ENCODE measurements at places on chromosomes 4 and X.
A peak's percentile ranks its signal among the peaks of the same experiment; 100 is the strongest.

DNA sequence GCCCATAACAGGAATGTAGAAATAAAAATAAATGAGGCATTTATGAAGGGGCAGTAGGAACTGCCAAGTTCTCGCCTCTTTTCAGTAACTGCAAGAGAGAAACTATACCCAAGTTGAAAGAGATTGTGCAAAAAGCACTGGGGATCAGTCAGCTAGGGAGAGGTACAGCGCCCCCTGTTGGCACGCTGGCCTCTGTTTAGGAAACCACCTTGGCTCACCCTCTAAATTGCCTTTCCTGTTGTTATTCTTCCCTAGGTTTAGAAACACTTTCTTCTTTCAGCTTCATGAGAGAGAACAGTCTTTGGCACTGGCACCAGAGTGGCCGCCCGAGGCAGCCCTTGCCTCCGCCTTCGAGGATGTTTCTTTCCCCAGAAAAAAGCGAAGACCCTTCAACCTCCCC is 348.5 kb downstream of the MID1IP1 start:
- DNase-seq = peak; percentile 49

GRCh38 chrX:154444755-154445246 is 860 bp downstream of the FAM50A start:
- DNase-seq = no peak

DNA sequence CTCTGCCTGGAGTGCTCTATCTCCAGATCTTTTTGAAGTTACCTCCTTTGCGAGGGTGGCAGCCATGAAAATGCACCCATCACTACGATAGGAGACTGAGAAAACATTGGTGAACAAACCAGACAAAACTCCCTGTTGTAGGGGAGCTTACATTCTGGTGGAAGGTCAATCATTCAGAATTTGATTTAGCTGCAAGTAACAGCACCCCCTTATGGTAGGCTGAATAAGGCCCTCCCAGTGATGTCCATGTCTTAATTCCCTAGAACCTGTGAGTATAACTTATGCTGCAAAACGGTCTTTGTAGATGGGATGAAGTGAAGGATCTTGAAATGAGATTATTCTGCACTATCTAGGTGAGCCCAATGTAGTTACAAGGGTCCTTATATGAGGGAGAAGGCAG is 5.6 kb upstream of the TEC start:
- DNase-seq = peak; percentile 61

DNA sequence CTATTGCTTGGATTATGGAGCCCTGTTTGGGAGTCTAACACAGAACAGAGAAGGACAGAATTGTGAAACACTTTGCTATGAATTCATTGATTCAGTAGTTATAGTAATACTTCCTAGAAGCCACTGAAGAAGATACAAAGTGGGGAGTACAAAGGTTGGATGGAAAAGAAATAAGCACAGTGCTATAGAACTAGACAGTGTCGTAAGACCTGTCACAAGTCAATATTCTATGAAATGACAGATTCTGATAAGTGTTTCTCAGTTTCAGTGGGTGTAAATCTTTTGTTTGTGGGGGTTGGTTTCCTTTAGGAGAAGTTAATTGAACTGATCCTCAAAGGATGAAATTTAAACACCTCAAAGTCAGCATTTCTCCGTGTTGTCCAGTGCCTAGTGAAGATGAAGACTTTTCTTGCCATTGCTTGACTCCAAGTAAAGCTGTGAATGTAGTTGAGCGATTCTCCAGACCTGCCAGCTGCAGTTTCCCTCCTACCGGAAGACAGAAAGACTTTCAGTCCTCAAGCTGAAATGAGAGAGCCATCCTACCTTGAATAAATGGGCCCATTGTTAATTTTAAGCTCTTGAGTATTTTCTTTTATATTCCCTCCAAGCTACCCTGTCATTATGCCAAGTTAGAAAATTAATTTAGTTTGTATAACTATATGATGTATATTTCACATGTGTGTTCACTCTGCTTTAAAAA is 7.9 kb downstream of the PDLIM5 start:
- DNase-seq = no peak

GRCh38 chrX:153797415-153798015 is 3.0 kb downstream of the SSR4 start:
- no peak for DNase-seq

- DNase-seq = no peak
Observed at GRCh38 chrX:39331082-39331704, 529.9 kb downstream of the MID1IP1 start.

DNA sequence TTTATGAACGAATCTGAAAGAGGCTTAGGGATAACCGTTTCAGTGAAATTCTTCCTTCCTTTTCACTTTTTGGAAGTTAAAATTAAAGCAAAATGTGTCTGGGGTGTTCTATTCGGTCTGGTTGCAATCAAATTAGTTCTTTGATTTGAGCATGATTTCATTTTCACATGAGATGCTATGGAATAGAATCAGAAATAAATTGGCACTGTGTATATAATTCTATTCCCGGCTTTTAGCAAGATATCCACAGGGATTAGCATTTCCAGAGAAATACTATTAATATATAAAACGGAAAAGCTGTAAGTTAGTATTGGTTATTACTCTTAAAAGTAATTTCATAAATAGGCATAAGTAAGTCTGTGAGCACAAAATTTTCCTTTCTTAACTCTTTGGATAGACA is 1676.8 kb upstream of the PCDH7 start:
- DNase-seq = no peak

DNA sequence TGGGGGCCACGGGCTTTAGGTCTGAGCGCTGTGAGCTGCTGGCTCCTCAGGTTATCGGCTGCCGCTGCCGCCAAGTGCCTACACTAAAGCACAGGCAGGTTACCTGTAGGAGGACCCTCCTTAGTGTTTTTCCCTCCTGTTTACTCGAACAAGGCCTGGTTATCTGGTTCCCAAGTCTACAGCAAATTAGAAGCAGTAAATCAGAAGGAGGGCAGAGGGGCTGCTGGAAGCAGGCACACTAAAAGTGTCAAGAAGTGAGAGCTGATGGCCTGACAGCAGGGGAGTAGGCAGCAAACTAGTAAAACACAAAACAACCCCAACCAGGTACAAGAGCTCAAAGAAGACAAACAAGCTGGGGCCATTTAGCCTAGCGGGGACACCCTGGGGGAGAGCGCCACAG is 125.0 kb upstream of the PJA1 start:
- DNase-seq = no peak

GRCh38 chr4:181595716-181596115 is 647.5 kb upstream of the TENM3 start:
- no peak for DNase-seq

DNA sequence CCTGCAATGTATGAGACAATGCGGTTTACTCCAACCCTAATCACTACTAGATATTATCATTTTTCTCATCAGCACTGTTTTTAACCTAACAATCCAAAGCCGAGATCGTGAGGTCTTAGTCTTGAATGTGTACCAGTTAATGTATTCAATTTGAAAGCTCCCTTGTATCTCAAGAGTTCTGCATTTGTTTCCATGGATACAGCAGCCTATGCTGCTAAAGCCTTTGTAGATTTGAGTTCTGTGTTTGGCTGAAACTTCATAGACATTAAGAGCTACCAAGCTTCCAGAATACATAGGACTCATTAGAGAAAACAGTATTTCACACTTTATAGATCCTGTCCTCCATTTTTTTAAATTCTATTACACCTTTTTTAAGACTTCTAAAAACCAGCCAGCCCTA is 39.9 kb downstream of the SLC9A6 start:
- no peak for DNase-seq

- no peak for DNase-seq
Observed at GRCh38 chr4:188030401-188030800, 34.8 kb downstream of the ZFP42 start.

DNA sequence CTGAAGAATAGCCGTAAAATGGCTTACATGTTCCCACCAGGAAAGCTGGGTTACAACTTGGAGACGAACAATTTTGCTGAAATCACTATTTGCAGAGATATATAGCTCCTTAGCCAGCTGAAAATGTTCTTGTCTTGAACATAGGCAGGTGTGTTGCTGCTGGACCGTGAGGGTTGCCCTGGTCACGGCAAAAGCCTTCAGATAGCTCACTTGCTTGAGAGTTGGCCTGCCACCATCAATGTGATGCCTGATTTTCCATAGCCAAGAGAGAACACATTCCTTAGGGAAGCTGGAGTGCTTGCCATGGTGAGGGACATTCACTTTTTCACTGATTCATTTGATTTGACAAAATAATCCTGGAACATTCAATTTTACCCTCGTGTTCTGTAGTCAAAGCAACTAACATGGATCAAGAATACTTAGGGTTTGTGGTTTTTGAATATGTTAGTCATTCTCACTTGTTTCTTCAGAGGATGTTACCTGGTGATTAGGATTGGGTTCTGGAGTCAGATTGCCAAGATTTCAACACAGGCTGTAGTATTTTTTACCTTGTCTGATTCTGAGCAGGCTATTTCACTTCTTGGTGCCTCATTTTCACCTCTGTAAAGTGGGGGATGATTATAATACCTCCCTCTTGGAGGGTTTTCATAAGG is 536.9 kb downstream of the RAPGEF2 start:
- no peak for DNase-seq

DNA sequence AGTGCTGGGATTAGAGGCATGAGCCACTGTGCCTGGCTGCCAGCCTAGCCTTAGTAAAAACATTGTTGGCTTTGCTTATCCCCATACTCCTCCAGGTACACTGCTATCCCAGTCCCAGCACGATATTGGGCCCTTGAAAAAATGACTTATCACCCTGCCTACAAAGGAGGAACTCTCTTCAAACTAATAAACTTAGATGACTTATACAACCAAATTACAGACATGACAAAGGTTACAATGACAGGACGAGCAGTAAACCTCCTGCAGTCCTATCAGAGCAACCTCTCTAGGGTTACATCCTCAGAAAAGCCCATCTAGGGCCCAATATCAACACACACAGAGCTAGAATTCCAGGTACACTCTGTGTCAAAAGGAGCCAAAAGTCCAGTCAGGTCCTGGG is 5.7 kb upstream of the HERC5 start:
- DNase-seq = no peak

GRCh38 chr4:4332529-4332928 is 42.5 kb downstream of the ZBTB49 start:
- no peak for DNase-seq

- peak; percentile 31 for DNase-seq
Observed at GRCh38 chrX:108001218-108001814, 19.1 kb upstream of the TEX13B start.

DNA sequence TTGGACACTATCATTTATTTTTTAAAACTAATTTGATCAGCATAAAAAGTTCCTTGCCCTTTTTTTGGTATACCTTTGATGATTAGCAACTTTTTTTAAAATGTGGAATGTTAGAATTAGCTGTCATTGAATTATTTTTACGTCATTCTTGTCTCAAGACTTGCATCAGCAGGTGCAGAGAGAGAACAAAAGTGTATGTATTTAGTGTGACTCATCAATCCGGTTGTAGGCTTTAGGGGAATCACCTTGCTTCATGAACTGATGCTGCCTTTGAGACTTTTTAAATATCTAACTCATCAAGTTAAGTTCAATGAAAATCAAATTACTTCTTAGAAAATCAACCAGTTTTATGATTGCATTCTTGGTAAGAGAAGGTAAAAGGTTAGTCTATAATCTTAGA is 125.1 kb downstream of the ARX start:
- no peak for DNase-seq

DNA sequence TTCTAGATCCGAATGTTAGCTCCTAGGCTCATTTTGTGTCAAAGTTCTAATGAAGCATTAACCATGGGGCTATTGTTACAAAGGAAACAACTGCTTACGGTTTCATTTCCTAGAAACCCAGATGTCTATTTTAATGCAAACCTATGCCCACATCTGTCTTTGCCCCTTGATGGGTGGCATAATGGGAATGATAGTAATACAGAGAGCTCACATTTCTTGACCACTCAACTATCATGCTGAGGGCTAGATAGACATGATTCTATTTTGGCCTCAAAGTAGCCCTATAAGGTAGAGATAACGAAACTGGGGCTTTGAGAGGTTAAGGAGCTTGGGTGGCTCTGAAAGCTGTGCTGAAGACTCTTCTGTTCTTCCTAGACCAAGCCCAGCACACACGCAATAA is 1.9 kb downstream of the TLR7 start:
- DNase-seq = no peak

DNA sequence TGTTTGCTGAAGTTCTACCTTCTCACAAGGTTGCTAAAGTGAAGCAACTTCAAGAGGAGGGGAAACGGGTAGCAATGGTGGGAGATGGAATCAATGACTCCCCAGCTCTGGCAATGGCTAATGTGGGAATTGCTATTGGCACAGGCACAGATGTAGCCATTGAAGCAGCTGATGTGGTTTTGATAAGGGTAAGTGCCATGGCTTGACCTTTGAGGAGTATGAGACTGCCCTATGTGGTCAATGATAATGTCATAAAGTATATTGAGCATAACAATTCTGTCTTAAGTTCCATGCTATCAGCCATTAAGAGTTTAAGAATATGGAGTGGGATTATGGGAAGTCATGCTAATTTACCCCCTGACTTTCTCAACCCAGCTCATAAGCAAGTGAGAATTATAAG is 61.4 kb upstream of the PGK1 start:
- no peak for DNase-seq

DNA sequence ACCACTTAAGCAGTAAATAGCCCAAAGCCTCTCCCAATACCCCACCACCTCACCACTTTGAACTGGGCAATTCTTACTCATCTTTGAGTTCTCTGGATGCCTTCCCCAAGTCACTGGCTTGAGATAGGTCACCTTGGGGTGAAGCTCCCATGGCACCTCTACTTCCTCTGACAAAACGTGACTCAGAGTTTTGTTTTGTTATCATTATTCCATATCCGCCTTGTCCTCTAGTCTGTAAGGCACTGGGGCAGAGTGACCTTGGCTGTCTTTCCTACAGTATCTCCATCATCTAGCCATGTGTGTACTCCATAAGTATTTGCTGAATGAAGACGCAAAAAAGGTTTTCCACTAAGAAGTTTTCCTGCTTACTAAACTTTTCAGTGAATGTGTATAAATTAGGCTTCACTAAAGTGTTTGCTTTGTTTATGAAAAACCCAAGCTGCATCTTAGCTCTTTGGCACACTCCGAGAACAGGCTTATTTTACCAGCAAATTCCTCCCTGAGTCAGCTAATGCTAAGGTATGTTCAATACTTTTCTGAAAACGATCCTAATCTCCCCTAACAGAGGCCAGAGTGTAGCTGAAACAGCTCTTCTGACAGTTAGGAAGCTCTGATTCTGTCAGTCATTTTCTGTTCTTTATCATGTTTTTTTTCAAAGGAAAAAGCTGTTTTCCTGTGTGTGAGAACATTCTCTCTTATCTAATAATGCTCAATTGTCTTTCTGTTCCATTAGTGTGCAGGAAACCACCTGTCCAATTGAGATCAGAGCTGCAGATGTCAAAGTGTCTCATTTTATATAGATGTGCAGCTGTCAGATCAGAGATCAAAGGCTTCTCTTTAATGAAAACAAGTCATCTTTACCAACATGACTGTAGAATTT is 30.2 kb upstream of the TSPAN5 start:
- no peak for DNase-seq

GRCh38 chr4:16196482-16197393 is 29.5 kb downstream of the TAPT1 start:
- peak; percentile 38 for DNase-seq

- no peak for DNase-seq
Observed at GRCh38 chr4:145830699-145831098, 107.9 kb downstream of the ZNF827 start.

- no peak for DNase-seq
Observed at GRCh38 chr4:165288639-165289422, 38.6 kb upstream of the MSMO1 start.

- DNase-seq = no peak
Observed at GRCh38 chr4:83961575-83961974, 425.7 kb downstream of the GPAT3 start.

GRCh38 chrX:13827298-13828090 is 10.6 kb upstream of the GPM6B start:
- no peak for DNase-seq
